Endodermal cell (in vitro differentiated cells): ENCODE measurements at places on chromosomes 2 and 18.
A peak's percentile ranks its signal among the peaks of the same experiment; 100 is the strongest.

DNA sequence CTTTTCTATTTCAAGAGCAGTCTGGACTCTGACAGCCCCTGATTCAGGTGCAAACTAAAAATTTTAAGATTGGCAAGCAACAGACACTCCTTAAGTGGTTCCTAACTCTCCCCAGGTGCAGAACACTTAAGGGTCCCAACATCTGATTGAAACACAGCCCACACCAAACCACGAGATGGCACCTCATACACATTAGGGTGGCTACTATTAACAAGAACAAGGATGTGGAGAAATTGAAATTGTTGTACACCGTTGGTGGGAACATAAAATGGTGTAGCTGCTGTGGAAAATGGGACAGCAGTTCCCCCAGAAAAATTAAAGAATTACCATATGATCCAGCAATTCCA lies 82.3 kb downstream of the POLR1A start:
- no peak for DNase-seq

DNA sequence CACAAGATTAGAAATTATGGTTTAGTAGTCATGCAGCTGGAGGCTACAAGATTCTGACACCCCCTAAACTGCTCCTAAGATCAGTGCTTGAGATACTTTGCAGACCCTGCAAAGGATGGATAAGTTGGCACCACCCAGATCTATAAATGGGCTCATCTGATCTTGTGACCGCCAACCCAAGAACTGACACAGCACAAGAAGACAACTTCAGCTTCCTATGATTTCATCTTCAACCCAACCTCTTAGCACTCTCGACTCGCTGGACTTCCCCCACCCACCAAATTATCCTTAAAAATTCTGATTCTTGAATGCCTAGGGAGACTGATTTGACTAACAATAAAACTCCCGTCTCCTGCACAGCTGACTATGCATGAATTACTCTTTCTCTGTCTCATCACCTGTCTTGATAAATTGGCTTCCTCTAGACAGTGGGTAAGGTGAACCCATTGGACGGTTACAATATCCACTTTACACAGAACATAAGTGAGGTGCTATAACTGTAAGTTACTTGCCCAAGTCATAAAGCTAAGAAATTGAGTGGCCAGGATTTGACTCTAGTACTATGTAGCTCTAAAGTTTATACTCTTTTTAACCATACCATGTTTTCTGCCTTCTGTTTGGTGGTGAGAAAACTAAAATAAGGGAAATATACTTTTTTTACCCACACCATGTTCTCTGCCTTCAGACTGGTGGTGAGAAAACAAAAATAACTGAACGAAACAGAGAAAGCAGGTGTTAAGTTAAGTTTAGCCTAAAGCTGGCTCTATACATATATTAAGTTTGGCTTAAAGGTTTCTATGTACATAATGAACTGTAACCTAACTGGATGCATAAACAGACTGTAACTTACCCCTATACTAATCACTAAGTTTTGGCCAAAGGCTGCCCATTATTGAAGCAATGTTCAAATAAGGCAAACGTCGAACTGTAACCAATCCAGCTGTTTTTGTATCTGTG lies 962.3 kb upstream of the NXPH2 start:
- DNase-seq: no peak

GRCh38 chr2:110910423-110910822 lies 178.1 kb downstream of the ACOXL start:
- no peak for DNase-seq

- no peak for DNase-seq
Measured at GRCh38 chr2:11578081-11578948, 44.5 kb downstream of the GREB1 start.

GRCh38 chr2:69041214-69041613 lies 28.2 kb downstream of the ANTXR1 start:
- no peak for DNase-seq

GRCh38 chr2:47964722-47965434 lies 58.6 kb upstream of the FBXO11 start:
- no peak for DNase-seq

- DNase-seq: peak; percentile 8
Measured at GRCh38 chr2:71617266-71617665, 163.9 kb downstream of the DYSF start.

- DNase-seq: no peak
Measured at GRCh38 chr2:142153601-142154000, 22.8 kb upstream of the LRP1B start.

- no peak for DNase-seq
Measured at GRCh38 chr2:61727746-61728145, 126.1 kb downstream of the FAM161A start.

GRCh38 chr18:75201282-75202270 lies 7.4 kb downstream of the PTGR3 start:
- no peak for DNase-seq

GRCh38 chr2:68231061-68231372 lies 21.3 kb downstream of the PPP3R1 start:
- no peak for DNase-seq

DNA sequence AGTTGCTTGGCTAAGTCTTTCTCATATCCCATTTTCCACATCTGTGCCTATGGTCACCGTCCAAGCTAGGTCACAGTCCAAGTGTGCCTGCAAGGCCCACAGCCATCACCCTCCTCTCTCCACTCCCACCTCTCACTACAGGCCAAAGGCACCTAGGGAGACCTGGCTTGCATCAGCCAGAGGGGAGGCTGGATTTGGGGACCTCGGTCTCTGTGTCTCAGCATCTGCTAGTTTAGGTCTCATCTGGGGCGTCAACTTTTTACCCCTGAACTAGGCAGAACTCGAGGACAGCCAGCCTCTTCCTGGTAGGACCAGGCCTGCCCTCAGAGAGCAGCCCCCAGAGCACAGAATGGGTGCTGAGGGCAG lies 217.1 kb downstream of the DYSF start:
- no peak for DNase-seq

- peak; percentile 81 for DNase-seq
Measured at GRCh38 chr2:198054299-198054698, 249.9 kb downstream of the PLCL1 start.

GRCh38 chr18:4543711-4544110 lies 88.6 kb upstream of the DLGAP1 start:
- no peak for DNase-seq

DNA sequence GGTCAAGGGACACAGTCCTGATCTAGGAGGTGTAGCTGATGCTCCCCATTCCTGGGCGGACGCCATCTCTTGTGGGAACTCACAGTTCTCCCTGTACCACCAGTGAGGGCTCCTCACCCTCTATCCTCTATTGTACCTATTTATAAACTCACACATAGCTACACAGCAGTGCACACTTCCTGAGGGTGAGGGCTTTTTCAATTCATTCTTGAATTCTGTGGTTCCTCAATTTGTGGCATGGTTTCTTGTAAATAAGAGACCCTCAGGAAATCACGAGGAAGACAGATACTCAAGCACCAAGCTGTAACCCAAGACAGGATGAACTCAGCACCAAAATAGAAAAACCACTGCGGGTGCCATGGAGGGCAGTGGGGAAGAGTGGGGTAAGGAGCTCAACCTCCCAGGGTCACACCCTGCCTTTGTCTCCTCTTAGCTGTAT lies 245.9 kb upstream of the PXDN start:
- no peak for DNase-seq

DNA sequence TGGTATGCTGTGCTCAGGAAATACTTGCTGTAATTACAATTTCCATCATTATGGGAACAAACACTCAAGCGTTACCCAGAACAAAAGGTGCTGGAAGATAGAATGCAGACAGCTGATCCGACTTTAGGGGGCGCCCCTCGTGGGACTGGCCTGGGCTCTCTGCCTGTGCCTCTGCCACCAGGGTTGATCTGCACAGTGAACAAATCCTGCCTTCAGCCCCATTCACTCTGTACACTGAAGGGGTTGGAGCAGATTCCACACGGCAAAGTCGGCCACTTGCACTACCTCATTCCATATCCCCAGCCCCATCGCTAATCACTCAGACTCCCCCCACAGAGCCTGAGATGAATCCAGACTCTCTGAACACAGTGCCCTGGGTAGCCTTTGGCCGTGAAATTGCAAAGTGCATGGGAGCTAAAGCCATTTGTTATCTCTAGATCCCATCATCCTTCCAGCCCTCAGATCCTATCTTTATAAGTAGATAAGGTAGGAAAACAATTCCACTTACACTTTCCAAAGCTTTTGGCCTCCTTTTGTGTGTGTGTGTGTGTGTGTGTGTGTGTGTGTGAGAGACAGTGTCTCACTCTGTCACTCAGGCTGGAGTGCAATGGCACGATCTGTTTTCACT lies 69.3 kb downstream of the INPP5D start:
- DNase-seq: peak; percentile 90

GRCh38 chr2:75079575-75079974 lies 119.7 kb downstream of the TACR1 start:
- no peak for DNase-seq

GRCh38 chr2:178200331-178200730 lies 6.0 kb downstream of the OSBPL6 start:
- DNase-seq: no peak
